ENCODE measurements at places on chromosomes 12 and 14. TPM values are rescaled to one million over a fixed set of nuclear protein-coding genes. Genes with fewer than 3 reads are reported as not detected.

GRCh38 chr14:64698903-64699302, 5.3 kb upstream of the PLEKHG3 start:
- DNase-seq = no peak

- DNase-seq = no peak
Observed at GRCh38 chr12:68042212-68042699, 53.0 kb downstream of the IFNG-AS1 start.

DNA sequence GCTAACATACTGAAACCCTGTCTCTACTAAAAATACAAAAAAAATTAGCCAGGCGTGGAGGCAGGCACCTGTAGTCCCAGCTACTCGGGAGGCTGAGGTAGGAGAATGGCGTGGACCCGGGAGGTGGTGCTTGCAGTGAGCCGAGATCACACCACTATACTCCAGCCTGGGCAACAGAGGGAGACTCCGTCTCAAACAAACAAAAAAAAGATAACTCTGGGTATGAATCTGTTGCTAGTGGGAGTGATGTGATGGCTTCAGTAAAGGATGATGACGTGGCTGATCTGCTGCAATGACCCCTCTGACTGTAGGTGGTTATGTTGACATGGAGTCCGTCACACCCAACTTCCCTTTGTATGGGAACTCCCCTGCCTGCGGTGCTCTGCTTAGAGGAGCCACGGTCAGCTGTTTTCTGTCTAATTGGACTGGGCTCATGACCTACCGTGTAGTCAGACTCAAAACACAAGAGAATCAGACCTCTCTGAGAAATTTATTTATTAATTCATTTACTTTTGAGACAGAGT, 59.1 kb upstream of the MED13L start:
- DNase-seq = no peak

- no peak for DNase-seq
Observed at GRCh38 chr12:92341065-92341668, 195.5 kb upstream of the BTG1 start.

- DNase-seq = no peak
Observed at GRCh38 chr14:74661726-74662450, 49.9 kb upstream of the LTBP2 start.

DNA sequence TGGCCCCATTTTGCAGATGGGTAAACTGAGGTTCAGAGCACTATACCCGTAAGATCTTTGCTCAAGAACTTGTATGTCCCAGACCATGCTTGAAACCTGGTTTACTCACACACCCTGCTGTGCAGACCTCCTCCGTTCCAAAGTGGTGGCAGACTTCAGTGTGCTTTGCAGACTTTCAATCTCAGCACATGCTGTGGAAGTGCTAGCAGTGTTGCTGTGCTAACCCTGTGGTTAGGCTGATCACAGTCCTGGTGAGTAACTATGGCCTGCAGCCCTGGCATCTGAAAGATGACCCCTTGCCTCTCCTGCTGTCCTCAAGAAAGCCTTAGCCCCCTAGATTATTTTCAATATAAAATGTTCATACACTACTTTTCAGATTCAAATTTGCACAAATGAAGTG, 450.6 kb downstream of the DPF3 start:
- DNase-seq = no peak

- no peak for DNase-seq
Observed at GRCh38 chr12:608921-609320, 54.3 kb downstream of the NINJ2 start.

DNA sequence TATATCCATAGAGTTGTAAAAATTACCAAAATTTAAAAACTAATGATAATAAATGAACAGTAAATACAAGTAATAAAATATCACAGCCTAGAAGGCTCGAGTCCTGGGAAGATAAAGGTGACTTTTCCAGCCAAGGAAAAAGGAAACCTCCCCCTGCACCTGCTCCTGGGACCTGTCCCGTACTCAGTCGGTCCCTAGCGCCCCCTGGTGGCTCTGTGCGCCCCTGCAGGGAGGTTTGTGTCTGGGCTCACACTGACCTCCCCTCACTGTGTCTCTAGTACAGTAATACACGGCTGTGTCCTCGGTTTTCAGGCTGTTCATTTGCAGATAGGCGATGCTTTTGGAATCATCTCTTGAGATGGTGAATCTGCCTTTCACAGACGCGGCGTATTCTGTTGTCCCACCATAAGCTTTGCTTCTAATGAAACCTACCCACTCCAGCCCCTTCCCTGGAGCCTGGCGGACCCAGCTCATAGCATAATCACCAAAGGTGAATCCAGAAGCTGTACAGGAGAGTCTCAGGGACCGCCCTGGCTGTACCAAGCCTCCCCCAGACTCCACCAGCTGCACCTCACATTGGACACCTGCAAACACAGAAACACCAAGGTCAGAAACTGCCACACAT, 1030.4 kb downstream of the TMEM121 start:
- DNase-seq = no peak

GRCh38 chr12:240566-240965, 22.1 kb downstream of the SLC6A13 start:
- DNase-seq = no peak

GRCh38 chr14:93239869-93240677, 33.0 kb downstream of the UBR7 start:
- DNase-seq = peak; percentile 83

The RD3L gene
- not detected for total RNA-seq

The CLEC6A gene
- not detected for total RNA-seq

The TAS2R13 gene
- not detected for total RNA-seq

The FLRT2 gene
- 34.2 TPM for total RNA-seq
